ENCODE measurements at places on chromosomes 3 and 15. TPM values are rescaled to one million over a fixed set of nuclear protein-coding genes. Genes with fewer than 3 reads are reported as not detected.

DNA sequence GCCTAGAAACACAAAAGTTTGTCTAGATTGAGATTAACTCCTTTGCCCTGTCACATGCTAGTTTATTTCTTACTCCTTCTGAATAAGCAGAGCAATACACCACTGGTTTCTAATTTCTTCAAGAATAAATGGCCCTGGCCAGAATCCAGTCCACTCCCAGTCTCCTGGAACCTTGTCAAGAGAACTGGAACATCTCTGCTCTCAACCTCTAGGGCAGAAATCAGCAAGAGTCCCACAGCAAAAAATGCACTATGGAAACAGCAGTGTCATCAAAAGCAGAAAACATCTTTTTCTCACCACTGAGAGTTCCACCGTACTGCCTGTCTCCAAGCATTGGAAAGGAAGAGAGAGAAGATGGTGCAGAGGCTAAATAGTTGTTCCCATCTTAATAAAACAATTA is 35.9 kb upstream of the PPP2R3A start:
- no peak for DNase-seq

- peak; percentile 25 for DNase-seq
Observed at GRCh38 chr3:151085227-151085888, at the start of gene MED12L. MED12L (plus strand) TSS chr3:151085664; CDS start chr3:151086927, 1,263 bp downstream.

Gene BCL2A1
- total RNA-seq = 10.9 TPM

- DNase-seq = no peak
Observed at GRCh38 chr3:52144796-52145735, 9.2 kb downstream of the POC1A start.

DNA sequence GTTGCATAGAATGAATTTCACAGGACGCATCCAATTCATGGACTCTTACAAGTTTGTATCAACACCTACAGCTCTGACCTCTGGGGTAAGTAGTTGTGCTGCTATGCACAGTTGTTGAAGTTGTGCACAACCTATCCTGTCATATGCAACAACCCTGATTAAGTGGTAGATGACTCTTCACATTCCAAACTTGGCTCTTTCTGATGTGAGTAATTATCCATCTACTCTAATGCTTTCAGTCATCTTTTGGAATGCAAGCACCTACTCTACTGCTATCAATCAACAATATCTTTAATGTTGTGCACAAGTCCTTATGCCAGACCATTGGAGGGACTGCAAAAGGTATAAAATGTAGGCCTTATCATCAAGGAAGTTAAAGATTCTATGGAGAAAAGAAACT is 921.4 kb downstream of the MCTP2 start:
- DNase-seq = no peak

Gene SERP1
- 128 TPM for total RNA-seq

Gene SEMA3B
- total RNA-seq = 0.92 TPM

- DNase-seq = no peak
Observed at GRCh38 chr15:82568986-82569385, 28.7 kb upstream of the RPS17 start.

- peak; percentile 53 for DNase-seq
Observed at GRCh38 chr3:52934630-52935530, 37.5 kb upstream of the STIMATE start.

- DNase-seq = no peak
Observed at GRCh38 chr15:96870580-96870979, 540.1 kb downstream of the NR2F2 start.

GRCh38 chr3:69092030-69092516 is 7.3 kb downstream of the ARL6IP5 start:
- peak; percentile 24 for DNase-seq

Gene CEMIP
- total RNA-seq = 0.63 TPM

GRCh38 chr3:185448107-185448506 is 50.7 kb downstream of the TMEM41A start:
- DNase-seq = no peak

DNA sequence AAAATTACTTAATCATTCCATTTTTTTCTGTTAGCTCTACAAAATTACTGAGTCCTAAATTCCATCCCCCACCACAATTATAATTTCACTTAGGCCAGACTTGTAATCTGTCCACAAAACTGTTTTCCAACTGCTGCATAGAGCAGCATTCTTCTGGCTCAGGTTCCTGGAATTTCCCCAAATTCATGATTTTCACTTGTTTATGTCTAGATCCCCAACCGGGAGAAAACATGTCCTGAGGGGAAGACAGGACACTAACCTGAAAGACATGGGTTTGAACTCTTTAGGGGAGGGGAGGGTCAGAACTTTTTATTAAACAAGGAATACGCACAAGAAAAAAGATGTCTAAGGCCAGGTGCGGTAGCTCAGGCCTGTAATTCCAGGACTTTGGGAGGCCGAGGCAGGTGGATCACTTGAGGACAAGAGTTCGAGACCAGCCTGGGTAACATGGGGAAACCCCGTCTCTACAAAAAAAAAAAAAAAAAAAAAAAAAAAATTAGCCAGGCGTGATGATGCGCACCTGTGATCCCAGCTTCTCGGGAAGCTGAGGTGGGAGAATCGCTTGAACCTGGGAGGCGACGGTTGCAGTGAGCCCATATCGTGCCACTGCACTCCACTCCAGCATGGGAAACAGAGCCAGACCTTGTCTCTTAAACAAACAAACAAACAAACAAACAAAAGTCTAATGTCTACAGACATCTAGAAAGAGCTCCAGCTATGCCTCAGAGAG is 1.5 kb downstream of the ETFA start:
- DNase-seq = no peak

DNA sequence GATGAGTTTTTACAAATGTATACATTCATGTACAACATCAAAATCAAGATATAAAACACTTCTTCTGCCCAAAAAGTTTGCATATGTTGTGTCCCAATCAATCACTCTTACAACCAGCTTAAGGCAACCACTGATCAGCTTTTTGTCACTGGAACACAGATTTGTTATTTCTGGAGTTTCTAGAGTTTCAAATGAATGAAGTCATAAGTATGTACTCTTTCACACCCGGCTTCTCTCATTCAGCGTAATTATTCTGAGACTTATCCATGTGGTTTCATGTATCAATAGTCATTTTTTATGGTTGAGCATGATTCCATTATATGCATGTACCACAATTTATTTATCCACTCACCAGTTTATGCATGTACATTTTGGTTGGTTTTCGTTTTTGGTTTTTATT is 53.0 kb upstream of the CORO2B start:
- no peak for DNase-seq

Gene ALG1L2
- total RNA-seq = 3.0 TPM

DNA sequence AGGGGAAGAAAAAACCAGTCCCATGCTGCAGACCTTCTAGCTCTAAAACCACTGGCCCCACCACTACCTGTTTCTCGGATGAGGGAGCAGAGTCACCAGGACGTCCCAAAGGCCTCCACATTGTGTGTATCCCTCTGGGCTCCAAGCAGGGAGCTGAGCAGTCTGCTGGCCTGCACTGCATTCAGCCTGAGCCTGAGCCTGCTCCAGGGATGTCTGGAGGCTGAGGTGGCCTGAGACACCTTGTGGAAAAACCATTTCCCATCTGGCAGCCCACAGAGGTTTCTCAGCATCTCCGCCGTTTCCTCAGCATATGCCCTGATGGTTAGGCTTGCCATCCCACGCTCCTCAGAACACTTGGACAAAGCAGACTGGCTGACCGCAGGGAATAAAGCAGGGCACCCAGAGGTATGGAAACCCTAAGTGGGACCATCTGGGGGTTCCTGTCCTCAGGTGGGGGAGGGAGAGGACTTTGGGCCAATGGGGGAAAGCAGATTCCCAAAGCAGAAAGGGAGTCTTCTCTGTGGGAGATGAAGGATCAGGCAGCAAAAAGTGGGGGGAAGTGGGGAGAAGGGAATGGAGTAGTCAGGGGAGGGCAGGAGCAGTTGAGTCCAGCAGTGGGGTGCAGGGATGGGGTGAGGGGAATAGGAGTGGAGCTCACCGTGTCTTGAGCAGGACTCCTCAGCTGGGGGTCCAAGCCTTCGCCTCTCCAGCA is at the start of gene CILP:
Gene CILP (minus strand): TSS at position 704 of the 712 bp plus-strand sequence. CDS start 1,718 bp downstream, outside the sequence.
- no peak for DNase-seq

DNA sequence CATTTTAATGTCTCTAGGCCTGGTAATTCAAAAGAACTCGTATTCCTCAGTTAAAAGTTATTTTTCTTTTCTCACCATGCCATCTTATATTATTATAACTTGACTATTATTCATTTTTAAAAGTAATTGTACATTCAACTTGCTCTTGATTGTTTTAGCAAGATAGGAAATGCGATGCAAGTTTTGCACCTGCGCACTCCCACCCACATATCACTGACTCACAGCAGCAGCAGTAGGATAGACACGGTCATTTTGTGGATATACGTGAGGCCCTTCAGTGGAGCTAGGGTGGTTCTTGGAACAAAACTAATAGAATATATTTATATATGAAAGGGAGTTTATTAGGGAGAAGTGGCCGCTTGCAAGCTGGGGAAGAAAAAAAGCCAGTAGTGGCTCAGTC is 95.5 kb upstream of the UBE3A start:
- DNase-seq = no peak

Gene CACNA2D2
- total RNA-seq = 2.6 TPM

GRCh38 chr3:167728632-167729323 is 5.9 kb downstream of the PDCD10 start:
- no peak for DNase-seq

GRCh38 chr3:13098192-13098988 is 25.2 kb upstream of the IQSEC1 start:
- no peak for DNase-seq

Gene GOLGA6L7
- not detected for total RNA-seq

Gene NR2F2
- total RNA-seq = 0.38 TPM

Gene LMLN
- total RNA-seq = 7.3 TPM

Gene CACNA1D
- total RNA-seq = 0.09 TPM

GRCh38 chr3:100650651-100651619 is 41.5 kb downstream of the ADGRG7 start:
- DNase-seq = no peak

GRCh38 chr15:53457479-53457878 is 302.0 kb downstream of the WDR72 start:
- DNase-seq = no peak

Gene CPNE9
- total RNA-seq = 0.19 TPM

Gene SCN5A
- total RNA-seq = 0.23 TPM

All from T-cell (primary cell).